Retinal pigment epithelial cell (primary cell): ENCODE measurements at places on chromosomes 1 and 21.

DNA sequence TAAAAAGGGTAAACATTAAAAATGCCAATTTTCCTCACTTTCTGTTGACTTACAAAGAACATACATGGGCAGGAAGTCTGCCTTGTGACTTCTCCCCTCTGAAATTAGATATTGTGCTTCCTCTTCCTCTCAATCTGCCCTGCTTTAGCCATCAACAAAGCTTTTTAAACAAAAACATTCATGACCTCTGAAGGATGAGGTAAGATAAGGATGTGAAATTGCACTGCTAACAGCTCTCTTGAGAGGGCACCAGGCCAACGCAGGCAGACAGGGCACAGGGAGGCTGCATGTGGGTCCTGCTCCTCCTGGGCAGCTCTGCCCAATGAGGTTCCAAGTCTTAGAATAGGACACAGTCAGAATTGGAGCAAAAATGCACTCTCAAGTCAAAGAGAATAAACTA is 62.1 kb downstream of the DEGS1 start:
- DNase-seq = no peak

DNA sequence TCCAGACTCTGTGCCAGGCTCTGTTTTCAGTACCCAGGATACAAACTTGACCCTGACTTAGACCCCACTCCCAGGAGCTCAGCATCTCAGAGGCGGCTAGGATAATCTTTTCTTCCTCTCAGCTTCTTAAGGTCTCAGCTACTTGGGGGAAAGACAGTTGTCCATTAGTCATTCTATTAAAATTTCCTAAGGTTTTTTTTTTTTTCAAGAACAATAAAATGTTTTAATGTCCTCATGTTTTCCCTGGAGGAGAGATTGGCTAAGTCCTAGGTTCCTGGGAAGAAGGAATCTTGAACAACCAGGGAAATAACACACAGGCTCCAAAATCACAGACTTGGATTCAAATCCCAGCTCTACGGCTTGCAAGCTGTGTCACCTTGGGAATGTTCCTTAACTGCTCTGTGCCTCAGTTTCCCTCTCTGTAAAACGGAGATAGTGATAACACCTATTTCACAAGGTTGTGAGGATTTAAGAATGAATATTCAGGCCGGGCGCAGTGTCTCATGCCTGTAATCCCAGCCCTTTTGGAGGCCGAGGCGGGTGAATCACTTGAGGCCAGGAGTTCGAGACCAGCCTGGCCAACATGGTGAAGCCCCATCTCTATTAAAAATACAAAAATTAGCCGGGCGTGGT is 33.0 kb downstream of the CDK18 start:
- no peak for DNase-seq

- no peak for DNase-seq
These were observed 212.8 kb upstream of the RAB4A start for GRCh38 chr1:229058111-229058561.

- DNase-seq = no peak
These were observed 553 bp upstream of the NDUFV3 start for GRCh38 chr21:42892582-42892930.

DNA sequence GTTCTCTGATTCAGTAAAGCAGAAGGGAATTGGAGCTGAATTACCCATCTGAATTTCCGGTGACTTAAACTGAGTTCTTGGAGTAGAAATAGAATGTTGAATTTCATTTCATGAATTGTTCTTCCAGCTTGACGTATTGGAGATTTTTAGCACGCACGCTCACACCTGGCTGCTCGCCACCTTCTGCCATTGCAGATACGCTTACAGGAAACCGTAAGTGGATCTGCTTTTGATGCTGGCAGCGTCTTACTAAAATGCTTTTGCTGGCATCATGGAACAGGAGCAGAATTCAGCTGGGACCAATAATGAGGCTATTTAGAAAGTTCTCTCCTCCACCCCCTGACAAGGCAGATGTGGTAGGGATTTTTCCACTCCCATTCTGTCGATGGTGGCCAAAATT is 17.7 kb upstream of the ELAVL4 start:
- no peak for DNase-seq

DNA sequence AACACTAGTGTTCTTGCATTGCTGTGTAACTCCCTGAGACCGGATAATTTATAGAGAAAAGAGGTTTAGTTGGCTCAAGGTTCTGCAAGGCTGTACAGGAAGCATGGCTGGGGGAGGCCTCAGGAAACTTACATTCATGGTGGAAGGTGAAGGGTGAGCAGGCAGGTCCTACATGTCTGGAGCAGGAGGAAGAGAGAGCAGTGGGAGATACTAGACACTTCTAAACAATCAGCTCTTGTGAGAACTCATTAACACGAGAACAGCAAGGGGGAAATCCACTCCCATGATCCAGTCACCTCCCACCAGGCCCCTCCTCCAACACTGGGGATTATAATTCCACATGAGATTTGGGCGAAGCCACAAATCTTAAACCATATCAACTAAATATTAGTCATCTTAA is 30.1 kb downstream of the RNF2 start:
- DNase-seq = peak; percentile 60

DNA sequence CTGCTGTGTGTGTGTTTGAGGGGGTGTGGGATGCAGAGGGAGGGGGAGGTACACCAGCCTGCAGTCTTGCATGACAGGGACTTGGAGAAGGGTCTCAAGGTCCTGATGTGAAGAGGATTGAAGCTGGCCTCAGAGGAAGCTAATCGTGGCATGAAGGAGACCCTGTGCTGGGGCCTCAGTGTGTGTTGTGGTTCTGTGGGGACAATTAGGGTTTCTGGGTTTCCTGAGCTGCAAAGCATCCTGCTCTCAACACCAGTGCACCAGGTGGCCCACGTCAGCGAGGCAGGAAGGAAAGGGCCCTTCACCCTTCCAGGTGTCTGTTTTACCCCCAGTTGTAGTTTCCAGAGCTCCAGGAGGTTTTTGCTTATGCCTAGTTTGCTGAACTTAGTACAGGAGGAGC is 52.8 kb downstream of the TENT5C start:
- DNase-seq = no peak

DNA sequence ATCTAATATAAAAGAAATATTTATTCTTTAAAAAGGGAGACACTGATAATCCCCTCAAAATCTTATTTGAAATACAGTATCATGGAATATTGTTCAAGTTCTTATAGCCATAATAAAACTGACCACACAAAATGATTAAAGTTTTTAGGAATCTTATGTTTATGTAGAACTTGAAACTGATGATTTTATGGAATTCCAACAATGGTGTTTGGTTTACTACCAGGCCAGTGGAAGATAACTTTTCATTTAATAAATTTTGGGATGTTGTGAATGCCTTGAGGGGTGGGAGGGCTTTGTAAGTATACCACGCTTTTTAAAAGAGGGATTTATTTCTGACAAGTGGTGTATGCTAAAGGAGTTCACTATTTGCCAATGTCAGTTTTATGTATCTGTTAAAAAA is 87.7 kb downstream of the RAB3GAP2 start:
- DNase-seq = no peak

- DNase-seq = no peak
These were observed 233.1 kb downstream of the PTPRU start for GRCh38 chr1:29469457-29469856.

DNA sequence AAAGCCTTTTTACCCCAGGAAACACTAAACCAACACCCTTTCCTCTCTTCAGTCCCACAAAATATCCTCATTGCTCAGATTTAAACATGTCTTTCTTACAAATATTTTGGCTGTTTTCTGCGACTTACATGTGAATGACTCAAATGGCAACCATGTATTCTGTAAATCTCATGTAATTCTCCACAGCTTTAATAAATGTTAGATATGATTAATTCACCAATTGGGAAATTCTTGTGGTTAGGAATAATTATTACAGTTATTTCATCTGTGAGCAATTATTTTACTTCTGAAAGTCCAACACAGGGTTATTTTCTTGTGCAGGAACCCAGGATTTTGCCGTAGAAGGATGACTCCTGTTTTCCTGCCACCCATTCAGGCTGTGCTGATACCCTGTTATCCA is 431.5 kb downstream of the LMO4 start:
- no peak for DNase-seq

- no peak for DNase-seq
These were observed 77.6 kb downstream of the PLXNA2 start for GRCh38 chr1:208166340-208167138.

DNA sequence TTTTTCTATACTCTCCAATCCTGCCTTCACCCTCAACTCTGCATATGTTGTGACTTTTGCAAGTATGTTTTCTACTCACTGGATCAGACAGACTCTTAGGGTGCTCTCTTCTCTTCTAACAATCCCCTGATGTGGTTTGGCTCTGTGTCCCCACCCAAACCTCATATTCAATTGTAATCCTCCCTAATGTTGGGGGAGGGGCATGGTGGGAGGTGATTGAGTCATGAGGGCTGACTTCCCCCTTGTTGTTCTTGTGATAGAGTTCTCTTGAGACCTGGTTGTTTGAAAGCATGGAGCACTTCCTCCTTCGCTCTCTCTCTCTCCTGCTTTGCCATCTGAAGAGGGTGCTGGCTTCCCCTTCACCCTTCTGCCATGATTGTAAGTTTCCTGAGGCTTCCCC is 148.9 kb upstream of the IGSF21 start:
- no peak for DNase-seq

DNA sequence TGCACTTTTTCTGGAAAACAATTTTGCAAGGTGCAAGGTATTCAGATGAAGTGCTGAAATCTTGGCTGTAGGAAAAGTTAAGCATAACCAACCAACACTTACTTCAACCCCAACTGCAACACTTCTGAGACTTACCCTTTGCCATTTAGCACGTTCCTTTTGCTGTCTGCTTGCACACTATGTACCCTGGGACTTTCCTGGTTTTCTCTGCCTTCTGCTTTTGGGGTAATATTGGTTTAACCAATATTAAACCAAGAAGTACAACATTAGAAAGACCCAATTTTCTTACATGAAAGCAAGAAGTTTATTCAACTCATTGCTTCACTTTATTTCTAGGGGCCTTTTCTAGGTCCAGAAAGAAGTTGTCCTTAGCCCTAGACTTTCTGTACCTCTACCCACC is 193.0 kb downstream of the HLX start:
- no peak for DNase-seq

DNA sequence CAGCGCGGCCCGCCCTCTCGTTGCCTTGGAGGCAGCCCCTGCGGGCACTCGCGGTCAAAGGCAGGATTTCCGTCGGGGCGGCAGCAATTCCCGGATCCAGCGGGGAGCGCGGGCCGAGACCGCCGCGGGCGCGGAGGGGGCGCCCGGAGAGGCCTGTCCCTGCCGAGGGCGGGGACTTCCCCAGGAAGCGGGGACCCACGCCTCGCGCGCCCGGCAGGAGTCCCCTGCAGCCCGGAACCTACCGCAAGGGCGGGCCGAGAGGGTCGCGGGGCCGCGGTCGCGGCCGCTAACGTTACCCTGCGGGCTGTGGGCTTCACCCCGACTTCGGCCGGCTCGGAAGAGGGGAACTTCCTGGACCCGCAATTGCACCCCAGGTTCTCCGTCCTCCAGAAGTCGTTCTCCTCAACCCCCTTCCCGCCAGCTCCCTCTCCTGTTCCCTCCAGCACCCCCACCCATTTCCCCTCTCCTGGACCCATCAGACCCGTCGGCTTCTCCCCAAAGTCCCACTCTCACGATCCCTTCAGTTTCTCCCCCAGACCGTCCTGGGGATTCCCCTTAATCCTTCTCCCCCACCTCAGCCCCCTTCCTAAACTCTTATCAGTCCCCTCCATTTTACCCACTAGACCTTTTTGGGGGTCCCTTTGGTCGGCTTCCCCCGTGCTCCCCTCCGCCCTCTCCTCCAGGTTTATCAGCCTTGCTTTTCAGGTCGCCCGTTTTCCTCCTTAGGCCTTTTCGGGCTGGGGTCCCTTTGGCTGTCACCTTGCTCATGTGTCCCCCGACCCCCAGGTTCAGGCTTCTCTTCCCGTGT is 604 bp downstream of the FGR start:
- DNase-seq = no peak

DNA sequence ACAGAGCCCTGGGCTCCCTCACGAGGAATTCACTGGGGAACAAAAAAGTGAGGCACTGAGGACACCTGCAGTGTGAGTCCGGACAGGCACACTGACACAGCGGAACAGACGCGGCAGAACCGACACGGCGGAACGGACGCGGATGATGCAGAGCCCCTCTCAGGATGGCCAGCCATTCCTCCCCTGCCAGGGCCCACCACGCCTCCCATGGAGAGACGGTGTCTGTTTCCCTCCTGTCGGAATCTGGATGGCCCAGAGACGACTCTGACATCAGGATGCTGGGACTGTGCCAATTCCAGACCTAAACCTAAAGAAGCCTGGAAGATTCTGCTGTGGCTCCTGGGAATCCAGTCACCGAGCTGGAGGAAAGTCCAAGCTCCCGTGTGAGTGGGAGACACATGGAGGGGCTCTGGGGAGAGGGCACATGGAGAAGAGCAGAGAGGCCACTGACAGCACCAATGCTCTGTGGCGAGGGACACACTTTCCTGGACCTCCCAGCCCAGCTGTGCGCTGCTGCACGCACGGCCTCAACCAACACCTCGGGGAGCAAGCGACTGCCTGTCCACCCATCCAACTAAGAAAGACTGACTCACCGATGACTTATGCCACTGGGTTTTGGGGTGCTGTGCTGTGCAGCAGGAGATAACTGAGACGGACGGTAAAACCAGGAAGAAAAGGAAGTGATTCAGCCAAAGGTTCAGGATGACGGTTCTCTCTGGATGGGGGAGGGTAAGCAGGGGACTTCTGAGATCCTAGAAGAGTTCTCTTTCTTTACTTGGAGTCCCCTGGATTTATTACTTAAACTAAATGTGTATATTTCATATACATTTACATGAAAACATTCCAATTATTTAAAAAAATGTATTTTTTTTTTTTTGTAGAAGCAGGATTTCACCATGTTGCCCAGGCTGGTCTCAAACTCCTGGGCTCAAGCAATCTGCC is 23.3 kb downstream of the ZBTB17 start:
- DNase-seq = no peak

DNA sequence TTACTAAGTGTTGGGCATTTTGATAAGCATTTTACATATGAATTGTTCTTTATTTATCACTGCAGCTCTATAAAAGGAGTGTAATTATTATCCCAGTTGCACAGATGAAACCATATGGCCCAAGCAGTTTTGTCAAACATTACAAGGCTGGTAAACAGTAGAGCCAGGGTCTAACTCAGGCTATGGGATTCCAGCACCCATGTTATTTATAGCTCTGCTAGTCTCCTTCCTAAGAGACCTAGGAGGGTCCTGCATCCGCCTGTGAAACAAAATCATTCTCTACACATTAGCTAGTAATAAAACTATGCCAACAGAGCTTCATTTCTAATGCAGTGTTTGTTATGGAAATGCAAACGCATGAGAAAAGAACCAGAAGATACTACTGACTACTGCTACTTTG is 58.6 kb downstream of the IL23R start:
- DNase-seq = no peak
